Stimulated activated CD4-positive, alpha-beta T cell treated with anti-CD3 and anti-CD28 coated beads, TNF-alpha, amount 100 ng/mL, for 48 hours (primary cell): ENCODE measurements at places on chromosomes 6 and 20.
A peak's percentile ranks its signal among the peaks of the same experiment; 100 is the strongest.

- no peak for DNase-seq
Measured at GRCh38 chr6:74937936-74938335, 267.9 kb downstream of the COL12A1 start.

GRCh38 chr6:149862922-149863697 is 1.0 kb downstream of the LRP11 start:
- DNase-seq: no peak

GRCh38 chr6:70957284-70957617 is 391 bp upstream of the B3GAT2 start:
- no peak for DNase-seq

DNA sequence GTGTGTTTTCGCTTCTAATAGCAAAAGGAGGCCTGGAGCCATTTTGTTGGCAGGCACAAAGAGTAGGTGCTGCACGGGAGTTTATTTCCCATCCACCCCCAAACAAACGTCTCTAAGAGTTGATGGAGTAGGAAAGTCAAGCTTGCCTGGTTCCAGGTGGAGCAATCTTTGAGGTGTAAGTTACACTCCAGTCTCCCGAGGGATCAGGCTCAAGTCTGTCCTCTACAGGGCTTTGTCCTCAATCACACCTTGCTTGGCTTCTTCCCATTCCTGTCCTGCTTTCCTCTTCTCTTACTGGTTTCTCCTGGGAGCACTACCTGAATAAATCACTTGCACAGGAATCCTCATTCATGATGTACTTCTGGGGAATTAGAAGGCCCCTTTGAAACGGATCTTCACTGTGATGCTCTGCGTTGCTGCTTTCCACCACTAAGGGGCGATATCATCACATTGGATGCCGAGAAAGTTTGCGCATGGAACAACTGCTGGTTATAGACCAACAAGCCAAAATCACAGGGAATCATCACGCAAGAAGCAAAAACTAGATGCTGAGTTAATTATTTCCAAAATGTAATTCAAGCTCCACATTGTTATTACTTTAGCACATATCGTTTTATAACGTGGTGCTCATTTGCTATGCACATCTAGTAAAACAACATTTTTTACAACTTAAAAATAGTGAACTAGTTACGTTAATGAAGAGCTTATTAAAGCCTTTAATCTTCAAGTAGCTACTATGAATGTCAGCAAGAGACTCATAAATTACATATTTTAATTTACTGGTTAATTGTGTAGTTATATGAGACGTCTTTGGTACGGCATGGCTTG is 156.8 kb downstream of the DNAH8 start:
- peak; percentile 14 for DNase-seq

- DNase-seq: no peak
Measured at GRCh38 chr6:159720708-159721107, 6.6 kb upstream of the WTAP start.

DNA sequence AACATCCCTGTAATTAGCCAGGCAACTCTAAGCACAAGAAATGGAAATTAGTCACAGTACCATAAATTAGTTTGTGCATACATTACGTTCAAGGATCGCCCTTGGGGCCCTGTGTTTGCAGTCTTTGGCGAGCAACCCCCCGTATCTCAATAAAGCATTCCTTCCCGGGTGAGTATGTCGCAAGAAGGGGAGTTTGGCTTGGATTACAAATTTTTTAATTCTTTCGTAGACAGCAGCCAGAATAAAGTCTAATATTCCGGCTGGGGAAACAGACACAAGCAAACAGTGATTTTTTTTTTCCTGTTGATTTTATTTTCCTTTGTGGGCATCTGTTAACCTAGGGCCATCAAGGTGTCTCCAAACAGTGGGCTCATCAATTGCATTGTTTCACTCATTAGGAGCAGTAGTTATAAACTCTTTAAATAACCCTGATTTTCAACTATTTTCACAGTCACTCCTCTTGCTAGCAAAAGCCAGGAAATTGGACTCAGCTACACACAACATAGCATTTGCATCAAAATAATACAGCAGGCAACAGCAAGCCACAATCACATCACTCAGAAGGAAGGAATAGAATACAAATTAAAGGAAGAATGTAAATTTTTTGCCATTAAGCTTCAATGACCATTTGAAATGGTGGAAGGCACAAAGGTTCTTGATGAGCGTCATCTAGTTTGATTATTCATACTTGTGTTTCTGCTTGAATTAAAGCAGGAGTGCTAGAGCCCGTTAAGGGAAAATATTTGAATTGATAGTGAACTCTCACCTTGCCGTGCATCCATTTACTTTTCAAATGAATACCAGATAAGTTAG is 85.3 kb downstream of the LINC00237 start:
- no peak for DNase-seq

DNA sequence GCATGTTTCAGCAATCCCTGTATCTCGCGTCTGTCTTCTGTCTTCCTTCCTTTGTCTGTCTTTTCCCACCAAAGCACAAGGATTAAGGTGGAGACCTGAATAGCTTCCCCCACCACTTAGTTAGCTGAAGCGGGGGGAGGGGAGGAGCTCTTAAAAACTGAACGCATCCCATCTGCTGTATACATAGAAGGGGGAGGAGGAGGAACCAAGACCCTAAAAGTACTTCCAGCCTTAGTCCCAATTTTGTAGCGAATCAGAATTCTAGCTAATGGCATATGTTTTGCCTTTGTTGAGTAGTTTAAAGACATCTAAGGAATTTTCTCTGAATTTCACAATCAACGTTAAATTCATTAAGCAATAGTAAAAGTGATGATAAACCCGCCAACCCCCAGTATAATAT is 47.9 kb downstream of the GNAS start:
- DNase-seq: no peak

GRCh38 chr20:60535211-60535610 is 577.0 kb downstream of the CDH26 start:
- no peak for DNase-seq

DNA sequence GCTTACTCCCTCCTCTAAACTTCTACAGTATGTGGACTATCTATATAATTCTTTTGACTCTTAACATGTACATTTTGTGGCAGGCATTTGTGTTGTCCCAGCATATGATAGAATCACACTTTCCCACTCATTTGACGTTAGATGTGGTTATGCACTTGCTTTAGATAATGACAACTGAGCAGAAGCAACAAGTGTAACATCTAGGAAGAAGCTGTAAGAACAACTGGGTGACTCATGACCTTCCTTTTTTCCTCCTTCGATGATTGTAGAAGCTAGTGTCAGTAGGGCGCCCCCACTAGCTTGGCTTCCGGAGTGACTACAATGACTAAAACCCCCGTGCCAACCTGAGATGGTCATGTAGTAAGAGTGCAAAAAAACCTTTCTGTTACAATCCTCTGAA is 74.6 kb upstream of the CEP85L start:
- DNase-seq: peak; percentile 46

DNA sequence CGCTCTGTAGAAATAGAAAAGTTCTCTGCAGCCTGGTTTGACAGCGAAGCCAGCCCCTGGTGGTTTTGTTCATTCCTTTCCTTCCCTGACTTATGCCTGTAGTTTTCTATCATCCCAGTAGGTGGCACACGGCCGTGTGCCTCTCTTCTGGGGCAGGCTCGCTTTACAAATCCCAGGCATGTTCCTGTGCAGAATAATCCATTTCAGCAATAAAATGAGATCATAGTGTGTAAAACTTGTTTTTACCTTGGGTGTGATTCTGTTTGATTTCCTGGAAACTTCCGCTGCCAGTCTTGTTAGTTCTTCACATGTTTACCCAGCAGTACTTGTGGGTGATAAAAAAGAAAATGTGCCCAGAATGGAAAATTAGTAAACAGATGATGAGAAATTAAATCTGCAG is 7.4 kb upstream of the INSM1 start:
- DNase-seq: no peak

DNA sequence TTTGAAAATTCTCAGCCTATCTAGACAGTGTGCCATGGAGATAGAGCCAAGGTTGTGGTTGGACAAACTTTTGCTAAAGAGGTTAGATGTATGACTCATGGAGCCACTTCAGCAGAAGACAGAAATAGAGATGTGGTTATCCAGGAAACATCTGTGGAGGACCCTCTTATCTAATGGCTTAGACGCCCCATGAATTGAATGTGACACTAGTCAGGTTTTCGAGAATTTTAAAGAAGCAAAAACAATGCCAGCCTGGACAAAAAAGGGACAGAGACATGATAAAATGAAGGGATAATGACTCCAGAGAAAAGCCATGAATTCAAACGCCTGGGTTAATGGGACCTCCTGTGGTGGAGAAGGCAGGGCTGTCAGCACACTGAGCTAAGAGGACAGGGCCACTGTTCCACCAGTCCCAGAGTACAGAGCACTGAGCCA is 280.5 kb downstream of the CLVS2 start:
- DNase-seq: no peak

DNA sequence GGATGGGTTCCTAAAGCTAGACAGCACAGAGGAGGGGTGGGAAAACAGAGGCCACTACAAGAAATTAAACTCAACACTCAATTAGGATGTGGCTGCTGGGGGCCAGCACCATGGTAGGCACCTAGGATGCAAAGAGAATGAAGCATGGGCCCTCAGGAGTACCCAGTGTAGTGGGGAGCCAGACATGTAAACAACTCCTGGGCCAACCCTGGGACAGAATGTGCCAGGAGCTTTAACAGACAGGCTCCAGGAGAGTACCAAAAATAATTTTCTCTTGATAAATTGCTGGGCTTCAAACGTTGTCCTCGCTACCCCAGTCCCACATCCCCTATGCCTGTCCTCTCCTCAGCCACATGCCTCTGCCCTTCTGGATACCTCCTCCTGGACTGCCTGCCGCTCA is 1.7 kb downstream of the TMEM151B start:
- DNase-seq: no peak

DNA sequence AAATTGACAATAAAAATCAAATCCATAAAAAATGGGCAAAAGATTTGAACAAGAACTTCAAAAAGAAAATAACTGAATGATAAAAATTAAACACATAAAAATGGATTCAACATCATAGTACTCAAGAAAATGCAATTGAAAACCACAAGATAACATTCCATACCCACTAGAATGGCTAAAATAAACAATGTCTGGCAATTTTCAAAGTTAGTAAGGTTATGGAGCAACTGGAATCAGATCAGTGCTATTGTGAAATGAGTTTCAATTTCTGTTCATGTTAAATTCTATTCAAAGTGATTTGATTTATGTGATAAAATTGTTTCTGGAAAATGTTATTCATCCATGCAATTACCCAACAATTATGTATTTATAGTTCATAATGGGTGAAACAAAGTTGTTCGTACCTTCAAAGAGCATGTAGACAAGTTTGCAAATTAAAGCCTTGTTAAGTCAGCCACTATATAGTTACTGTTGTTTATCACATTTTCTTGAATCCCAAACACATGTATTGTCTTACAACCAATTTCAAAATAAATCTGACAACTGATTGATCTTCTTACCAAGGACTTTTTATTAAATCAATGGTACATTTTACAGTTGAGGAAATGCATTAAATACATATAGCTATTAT is 151.5 kb upstream of the CENPW start:
- no peak for DNase-seq

DNA sequence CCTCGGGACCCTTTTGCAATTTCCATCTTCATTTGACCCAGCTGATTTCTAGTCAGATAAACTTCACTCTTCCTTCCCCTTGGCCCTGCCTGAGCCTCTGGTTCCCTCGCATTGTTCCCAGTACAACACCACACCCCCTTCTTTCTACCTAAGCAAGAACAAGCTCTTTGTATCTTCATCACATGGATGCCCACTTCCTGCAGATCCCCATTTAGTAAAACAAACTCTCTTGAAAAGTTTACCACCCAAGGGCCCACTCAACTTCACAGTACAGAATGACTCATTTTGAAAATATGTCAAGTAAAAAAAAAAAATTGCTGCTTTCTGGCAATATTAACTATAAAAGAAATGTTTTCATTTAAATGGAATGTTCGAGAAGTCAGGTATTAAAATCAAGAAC is 5.2 kb downstream of the FAXC start:
- DNase-seq: no peak

DNA sequence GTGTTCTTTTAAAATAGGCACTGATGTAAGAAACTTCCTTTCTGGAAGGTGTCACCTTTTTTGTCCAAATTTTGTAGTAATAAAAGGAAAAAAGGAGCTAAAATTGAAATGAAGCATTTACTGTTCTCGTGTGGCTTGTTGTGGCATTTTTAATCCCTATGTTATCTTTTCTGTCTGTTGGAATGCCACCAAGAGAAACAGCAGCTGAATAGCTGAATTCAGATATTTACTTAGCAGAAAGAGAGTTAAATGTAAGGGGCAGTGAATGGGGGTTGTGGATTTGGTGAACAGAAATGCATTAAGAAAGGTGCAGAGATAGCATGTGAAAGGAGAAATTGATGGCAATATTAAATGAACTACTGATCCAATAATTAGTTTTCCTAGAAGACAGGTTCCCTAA is 573.6 kb upstream of the EPHA7 start:
- no peak for DNase-seq

DNA sequence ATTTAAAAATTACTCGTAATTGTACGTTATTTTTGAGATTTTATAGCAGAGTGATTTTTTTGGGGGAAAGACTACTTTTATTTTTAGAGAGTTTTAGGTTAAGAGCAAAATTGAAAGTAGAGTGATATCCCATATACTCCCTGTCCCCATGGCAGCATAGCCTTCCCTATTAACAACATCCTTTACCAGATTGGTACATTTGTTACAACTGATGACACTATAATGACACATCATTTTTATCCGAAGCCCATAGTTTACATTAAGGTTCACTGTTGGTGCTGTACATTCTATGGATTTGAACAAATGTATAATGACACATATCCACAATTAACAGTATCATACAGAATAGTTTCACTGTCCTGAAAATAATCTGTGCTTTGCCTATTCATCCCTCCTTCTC is 1126.4 kb upstream of the CITED2 start:
- no peak for DNase-seq

DNA sequence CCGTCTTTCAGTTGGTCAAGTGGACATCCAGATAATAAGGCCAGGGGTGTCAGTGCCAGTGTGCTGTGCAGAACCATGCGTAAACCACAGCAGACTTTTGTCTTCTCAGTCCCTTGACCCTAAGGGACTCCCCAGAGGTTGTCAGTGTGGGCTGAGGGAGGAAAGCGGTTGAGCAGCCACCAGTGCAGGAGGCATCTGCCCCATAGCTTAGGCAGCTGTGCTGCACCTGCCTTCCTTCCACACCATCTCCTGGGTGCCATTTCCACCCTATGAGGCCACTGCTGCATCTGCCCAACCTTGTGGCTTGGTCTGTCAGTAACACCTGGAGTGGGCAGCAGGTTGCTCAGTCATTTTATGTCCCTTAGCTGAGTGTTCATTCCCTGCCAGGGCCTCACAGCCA is 26.0 kb downstream of the PRPF6 start:
- no peak for DNase-seq

DNA sequence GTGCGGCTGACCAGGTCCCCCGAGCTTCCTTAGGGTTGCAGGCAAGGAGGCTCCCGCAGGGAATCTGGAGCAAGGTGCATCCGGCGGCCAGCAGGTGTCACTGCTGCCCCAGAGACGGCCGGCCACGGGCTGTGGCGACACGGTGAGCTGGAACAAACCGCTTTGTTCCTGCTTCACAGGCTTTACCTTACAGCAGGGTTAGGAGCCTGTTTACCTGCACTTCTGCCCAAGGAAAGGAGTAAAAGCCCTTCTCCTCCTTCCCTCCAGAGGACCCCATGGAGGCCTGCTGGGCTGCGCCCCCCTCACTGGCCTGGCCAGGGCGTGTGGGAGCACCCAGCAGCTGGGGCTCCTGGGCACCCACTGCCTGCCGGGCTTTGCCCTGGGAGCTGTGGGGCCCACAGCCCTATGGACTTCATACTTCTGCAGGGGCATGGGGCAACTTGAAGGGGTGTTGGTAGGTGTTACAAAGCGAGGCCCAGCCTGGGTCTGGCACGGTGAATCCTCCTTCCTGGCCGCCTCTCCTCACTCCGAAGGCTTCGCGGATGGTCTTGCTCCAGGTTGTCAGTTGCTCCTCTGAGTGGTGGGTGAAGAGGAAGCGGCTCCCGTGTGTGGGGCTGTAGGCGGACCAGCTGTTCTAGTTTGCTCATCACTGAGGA is 88.4 kb downstream of the CDC5L start:
- peak; percentile 66 for DNase-seq
